Heart left ventricle (tissue), 16 donors: ENCODE measurements at places on chromosomes 3 and 15. TPM values are rescaled to one million over a fixed set of nuclear protein-coding genes. Genes with fewer than 3 reads are reported as not detected.

GOLGA8Q gene
- not detected for total RNA-seq

PLOD2 gene
- total RNA-seq, result 22.1 TPM

- H3K4me3 ChIP-seq, result no peak overlapping the region
- no peak overlapping the region for H3K27ac ChIP-seq
- H3K36me3 ChIP-seq, result no peaks in the 10 kb centered on the region
- no peaks in the 10 kb centered on the region for H3K4me1 ChIP-seq
Measured at GRCh38 chr3:121855555-121855954, 20.5 kb downstream of the EAF2 start.

DNA sequence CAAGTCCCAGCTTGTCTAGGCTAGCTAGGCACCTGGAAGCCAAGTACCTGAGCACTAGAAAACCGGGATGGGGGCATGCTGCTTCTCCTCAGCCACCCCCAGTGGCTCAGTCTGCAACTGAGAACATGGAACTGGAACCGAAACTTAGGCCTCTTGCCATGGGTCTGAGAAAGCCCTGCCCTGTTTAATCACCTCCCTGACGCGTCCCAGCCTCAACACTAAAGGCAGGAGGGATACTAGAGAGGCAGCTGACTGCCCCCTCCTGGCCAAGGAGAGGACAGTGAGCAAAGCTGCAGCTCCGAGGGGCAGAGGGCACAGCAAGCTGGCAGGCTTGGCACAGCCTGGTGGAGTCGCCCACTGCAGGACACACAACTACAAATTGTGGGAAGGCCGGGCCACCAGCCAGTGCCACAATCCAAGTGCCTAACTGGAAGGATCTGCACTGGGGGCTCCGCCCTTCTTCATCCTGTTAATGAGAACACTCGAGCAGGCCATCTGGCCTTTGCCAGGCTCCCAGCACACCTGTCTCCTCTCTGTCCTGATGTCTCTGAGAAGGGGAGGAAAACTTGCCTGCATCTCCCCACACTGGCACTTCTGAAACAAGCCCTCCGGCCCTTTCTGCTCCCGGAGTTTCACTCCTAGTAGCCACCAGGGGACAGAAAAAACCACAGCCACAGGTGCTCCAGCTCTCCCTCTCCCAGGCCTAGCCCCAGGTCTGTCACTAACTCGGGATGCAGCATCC lies 53.7 kb downstream of the BDH1 start:
- no peaks in the 10 kb centered on the region for H3K27me3 ChIP-seq
- no peaks in the 10 kb centered on the region for H3K4me1 ChIP-seq
- no peak for DNase-seq

SLC9C1 gene
- total RNA-seq, result 2.4 TPM

DNA sequence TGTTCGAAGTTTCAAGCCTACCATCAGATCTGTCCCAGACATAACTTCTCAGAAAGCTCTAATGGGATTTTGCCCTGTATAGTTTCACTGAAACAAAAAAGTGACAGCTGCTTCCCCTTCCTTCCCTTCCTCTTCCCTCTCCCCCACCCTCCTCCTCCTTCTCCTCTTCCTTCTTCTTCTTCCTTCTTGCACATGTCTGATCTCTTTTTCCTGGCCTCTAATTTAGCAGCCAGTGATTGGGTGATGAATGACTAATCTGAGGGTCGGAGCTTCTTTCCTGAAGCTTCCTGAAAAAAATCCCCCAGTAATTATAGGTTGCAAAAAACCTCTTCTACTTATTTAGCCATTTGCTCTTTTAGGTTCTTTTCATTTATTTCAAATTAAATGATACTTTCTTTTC lies 168.7 kb downstream of the POTEB3 start:
- no peak overlapping the region for H3K27ac ChIP-seq
- H3K36me3 ChIP-seq, result no peaks in the 10 kb centered on the region
- peaks cover 2% of the 10 kb centered on the region for H3K27me3 ChIP-seq
- no peak for DNase-seq
- H3K4me1 ChIP-seq, result no peaks in the 10 kb centered on the region

DNA sequence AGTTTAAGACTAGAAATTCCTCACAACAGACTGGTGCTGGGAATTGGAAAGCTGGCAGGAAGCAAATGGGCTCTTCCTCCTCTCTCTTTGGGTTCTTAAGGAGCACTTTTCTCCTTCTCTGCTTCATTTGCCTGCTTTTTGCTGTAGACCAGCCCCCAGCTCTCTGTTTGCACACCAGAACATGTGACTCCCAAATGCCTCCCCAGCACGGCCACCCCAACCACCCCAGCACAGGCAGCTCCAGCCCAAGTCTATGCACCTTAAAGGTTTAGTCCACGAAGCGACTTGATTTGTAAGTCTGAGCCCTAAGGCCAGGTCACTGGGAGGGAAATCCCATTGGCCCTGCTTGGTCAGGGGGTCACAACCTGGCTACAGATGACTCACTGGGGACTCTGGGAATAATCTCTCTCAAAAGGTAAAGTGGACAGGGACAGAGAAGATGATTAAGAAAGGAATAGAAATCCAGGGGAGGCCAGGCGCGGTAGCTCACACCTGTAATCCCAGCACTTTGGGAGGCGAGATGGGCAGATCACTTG lies 377.8 kb upstream of the PROK2 start:
- H3K36me3 ChIP-seq, result no peaks in the 10 kb centered on the region
- DNase-seq, result no peak
- no peak overlapping the region for H3K27ac ChIP-seq
- no peaks in the 10 kb centered on the region for H3K4me1 ChIP-seq
- H3K27me3 ChIP-seq, result no peaks in the 10 kb centered on the region

- peaks cover 27% of the 10 kb centered on the region for H3K4me1 ChIP-seq
- no peak for DNase-seq
- H3K27ac ChIP-seq, result no peak overlapping the region
- H3K36me3 ChIP-seq, result no peaks in the 10 kb centered on the region
- no peak overlapping the region for H3K4me3 ChIP-seq
Measured at GRCh38 chr15:43107751-43108150, 1.9 kb upstream of the UBR1 start.

KIF15 gene
- 0.67 TPM for total RNA-seq

DNA sequence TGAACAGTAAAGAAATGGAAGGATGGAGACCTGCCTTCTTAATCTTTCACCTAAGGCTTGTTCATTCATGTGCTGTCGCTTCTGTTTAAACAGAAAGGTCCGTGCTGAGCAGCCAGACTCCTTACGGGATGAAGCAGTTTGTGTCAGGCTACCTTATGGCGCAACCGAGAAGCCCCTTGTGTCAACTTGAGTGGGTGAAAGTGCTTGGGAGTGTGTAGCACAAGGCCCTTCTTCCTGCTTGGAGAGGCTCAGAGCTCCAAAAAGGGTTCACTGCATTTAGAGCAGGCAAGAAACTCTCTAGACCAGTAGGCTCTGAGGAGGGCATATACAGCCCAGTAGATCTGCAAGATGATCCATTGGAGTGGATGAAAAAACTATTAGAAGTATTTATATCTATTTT lies 16.0 kb downstream of the CAPN3 start:
- H3K36me3 ChIP-seq, result no peaks in the 10 kb centered on the region
- H3K27ac ChIP-seq, result no peak overlapping the region
- DNase-seq, result no peak
